Thymus (tissue), 14 donors: ENCODE measurements at places on chromosomes 11 and 22.

- no peak for DNase-seq
Measured at GRCh38 chr11:31816468-31817053, 5.4 kb upstream of the PAX6 start.

- DNase-seq = peak; percentile 73
Measured at GRCh38 chr11:45102810-45103621, 43.4 kb upstream of the PRDM11 start.

DNA sequence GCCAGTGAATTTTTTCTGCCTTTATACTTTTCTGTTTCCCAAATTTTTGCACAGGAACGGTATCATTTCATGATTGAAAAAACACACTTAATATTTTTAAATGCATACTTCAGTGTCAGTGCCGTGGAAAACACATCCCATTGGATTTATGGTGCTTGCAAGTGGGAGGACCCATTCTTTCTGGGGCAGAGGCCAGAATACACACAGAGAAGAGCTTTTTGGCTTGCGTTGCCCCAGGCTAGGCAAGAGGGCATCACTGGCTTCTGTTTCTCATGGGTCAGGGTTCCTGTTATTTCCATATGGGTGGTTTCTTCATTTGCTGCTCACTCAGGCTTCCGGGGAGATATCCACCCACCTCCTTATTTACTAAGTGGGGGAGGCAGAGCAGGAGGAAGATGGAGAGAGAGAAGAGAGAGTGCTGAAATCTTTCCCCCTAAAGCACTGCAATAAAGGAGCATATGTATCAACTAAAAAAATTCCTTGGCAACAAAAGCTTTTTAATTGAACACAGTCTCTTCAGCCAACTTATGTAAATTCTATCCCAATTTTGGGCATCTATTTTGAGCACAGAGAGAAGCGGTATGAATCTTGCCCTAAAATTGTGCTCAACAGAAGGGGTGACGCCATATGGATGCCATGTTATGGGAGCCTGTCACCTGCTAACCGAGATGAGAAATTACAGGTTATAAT, 66.0 kb upstream of the KIRREL3 start:
- no peak for DNase-seq

DNA sequence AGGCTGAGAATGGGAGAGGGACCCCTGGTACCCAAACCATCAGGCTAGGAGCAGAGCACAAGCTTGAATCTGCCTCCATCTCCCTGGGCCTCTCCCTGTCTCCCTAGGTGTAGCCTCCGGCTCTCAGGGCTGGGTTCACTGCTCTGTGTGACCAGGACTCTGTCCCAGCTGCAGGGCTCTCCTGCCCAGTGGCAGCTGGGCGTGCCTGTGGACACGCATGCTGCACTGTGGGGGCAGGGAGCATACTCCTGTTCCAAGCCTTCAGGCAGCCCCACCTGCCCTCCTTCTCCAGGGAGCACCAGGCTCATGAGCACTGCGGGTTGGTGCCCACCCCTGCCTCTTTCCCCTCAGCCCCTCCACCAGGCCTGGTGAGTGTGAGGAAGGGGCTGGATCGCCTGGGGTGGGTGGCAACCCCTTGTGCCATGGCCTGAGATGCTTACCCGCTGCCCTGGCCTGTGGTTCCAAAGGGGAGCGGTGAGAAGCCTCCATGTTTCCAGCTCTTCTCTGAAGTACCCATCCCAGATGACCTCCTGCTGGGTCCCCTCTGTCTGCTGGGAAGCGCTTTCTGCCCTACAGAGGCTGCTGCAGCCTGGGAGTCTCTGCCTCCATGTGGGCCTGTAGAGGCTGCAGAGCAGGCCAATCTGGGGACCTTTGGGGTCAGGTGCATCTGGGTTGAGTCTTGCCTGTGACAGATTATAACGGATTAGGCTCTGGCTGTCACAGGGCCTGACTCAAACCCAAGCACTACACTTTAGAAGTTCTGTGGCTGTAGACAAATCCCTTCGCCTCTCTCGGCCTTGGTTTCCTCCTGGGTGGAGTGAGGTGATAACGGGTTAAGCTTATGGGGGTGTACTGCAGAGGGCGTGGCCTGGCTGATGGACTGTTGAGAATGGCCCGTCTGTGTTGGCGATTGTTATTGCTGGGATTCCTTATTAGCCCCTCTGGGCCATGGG, 43.7 kb downstream of the WNT11 start:
- no peak for DNase-seq

DNA sequence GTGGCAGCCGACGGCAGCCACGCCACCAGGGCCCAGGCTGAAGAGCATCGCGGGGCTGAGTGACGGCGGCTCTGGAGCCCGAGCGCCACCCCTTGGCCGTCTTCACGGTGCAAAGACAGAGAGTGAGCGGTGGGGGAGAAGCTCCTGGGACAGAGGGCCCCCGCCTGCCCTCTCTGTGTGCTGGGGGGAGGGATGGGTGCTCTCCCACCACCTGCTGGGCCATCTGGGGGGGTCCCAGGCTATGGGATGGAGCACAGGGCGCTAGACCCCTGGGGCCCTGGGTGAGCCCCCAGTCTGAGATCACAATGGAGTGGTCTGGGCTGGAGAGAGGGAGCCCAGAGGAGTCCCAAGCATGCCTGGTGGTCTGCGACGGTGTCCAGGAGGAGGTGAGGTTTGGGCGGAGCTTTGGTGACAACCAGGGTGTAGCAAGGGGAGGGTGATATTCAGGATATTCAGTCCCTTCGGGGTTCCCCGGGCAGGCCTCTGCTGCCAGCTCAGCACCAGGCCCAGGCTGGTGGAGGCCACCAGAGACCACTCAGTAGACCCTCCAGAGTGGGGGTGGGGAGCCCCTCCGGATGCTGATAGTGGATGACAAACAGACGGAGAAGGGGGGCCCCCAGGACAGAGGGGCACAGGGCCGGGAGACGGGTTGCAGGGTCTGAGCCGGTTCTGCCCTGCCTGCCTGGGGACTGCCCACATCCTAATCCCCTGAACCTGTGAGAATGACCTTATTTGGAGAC, 78.1 kb upstream of the PRR5 start:
- DNase-seq = no peak

GRCh38 chr11:35927682-35928081, 16.2 kb upstream of the LDLRAD3 start:
- no peak for DNase-seq

DNA sequence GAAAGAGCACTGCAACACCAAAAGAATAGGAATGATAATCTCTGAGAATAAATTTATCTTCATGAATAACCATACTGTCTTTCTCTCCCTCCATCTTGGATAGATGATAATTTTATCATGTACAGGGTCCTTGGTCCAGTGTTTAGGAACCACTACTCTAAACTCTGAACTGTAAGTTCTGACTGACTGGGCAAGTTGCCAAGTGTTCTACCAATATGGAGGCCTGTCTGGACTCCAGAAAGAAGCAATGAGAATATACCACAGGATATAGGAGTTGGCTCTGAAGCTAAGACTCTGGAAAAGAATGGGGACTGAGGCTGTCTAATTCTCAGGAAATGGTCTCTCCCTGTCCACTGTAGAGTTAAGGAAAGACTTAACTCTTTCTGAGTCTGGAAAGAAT, 1.5 kb downstream of the FHIP1B start:
- no peak for DNase-seq

DNA sequence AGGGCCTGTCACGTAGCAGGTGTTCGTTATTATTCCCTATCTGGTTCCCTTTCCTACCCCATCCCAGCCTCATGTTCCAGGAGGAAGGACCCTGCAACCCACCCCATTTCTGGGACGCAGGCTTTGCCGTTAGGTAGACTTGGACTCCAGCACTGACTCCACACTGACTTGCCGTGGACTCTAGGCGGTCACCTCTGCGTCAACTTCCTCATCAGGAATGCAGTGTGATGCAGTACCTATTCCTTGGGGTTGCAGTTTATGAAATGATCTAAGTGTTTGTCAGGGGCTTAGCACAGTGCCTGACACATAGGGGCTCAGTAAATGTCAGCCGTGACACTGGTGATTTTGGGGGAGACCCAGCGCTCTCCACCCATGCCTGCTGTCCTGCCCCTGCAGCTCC, 16.8 kb downstream of the DGKZ start:
- no peak for DNase-seq

GRCh38 chr11:16968196-16968595, 46.0 kb downstream of the PLEKHA7 start:
- DNase-seq = no peak

DNA sequence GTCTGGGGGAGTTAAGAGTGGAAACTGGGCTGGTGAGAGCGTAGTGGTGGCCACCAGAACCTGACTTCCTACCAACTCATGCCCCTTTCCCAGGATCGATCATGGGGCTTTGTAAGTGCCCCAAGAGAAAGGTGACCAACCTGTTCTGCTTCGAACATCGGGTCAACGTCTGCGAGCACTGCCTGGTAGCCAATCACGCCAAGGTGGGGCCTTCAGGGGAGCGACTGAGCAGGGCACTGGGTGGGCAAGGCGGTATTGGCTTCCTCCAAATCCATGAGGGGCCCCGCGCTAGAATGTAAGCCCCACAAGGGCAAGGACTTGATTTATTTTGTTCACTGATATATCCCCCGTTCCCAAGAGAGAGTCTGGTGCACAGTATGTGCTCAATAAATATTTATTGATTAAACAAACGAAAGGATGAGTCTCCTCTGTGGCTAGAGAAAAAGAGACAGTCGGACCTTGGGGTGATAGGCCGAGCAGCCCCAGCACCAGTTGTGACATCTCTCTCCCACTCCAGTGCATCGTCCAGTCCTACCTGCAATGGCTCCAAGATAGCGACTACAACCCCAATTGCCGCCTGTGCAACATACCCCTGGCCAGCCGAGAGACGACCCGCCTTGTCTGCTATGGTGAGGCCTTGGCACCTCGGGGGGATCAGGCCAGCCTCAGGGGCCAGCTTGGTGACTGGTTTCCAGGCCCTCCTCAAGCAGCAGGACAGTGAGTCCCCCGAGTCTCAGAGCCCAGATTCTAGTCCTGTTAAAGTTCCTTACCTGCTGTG, 765 bp downstream of the ZFPL1 start:
- DNase-seq = no peak

DNA sequence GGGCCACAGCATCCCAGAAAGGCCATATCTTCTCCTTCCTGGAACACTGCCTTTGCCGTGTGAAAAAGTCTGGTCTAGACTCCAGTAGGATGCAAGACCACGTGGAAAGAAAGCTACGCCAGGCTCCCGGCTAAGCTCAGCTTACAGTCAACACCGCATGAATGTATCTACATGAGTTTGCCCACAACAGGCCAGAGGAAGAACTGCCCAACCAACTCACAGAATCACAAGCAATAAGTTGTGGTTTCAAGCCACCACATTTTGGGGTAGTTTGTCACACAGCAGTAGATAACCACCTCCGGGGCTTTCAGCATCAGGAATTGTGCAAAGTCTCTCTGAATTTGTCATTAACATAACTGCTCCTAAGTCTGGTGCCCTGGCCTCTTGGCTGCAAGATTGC, 27.3 kb downstream of the HSPA8 start:
- DNase-seq = no peak

DNA sequence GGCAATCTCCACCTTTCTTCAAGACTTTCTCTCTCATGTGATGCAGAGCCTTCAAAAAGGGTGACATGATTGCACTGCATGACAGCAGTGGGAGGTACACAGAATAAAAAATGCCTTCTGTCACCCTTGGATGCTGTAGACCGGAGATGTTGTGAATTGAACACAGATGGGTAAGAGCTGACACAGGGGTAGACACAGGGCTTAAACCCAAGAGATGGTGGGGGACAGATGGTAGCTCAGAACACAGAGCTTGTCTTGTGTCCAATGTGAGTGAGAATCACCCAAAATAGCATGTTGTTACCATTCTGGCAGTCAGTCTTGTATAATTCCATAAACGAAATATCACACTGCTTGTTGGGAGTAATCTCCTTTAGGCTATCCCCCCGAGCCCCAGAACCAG, 69.9 kb downstream of the JRKL start:
- no peak for DNase-seq

- peak; percentile 74 for DNase-seq
Measured at GRCh38 chr11:65927904-65928397, 8.7 kb downstream of the DRAP1 start.

DNA sequence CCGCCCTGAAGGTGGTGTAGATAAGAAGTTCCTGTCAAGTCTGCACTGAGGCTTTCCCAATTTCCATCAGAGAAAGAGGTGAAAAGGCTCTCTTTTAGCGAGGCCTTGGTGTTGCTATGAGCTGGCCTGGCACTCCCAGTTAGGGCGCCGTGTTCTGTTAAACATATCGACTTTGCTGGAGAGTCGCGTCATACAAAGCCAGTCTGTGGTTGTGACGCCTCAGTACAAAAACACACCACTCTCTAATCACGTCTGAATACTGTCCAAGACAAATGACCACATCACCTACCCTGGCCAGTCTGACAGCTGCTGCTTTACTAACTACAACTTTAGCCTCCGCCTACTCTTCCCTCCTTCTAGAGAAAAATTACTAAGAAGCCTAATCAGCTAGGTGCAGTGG, 8.0 kb upstream of the TOLLIP start:
- no peak for DNase-seq

DNA sequence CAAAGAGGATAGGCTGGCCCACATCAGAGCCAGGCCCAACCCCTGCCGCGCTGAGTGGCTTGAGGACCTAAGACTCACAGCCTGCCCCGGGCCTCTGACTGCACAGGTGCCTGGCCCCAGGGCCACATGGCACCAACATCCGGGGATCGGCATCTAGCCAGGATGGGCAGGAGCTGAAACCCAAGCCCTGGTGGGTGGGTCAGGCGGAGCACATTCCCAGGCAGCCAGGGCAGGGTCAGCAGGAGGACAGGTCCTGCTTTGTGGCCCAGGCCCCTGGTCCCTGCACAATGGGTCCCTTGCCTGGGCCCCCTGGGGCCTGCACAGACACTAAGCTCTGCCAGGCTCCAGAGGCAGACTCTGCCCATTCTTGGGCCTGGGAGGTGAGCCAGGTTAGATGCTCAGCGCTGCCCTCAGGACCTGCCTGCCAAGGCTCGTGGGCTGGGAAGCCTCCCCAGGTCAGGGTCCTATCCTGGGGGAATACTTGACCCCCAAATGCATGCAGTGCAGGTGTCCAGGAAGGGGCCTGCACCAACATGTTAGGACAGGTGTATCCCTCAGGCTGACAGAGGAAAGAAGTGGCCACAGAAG, 33.5 kb downstream of the ARVCF start:
- DNase-seq = no peak

- no peak for DNase-seq
Measured at GRCh38 chr11:46457659-46458424, 66.3 kb upstream of the CHRM4 start.

- no peak for DNase-seq
Measured at GRCh38 chr11:8293171-8293570, 29.5 kb upstream of the LMO1 start.

GRCh38 chr11:74493791-74494630, 487 bp upstream of the LIPT2 start:
- no peak for DNase-seq

DNA sequence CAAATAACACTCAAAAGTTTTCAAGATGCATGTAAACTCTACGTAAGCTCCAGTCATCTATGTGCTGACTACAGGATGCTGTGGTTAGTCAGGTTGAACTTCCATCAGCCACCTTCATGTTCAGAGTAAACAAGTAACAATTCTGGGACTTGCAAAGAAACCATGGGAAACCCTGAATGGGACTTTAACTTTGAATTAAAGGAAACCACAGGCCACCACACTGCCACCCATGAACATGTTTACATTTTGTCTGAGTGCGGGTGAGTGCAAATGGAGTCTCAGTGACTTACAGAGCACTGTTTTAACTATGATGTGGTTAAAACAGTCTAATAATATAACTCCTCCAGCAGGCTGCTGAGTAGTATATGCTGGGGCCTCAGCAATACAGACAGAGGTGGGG, 12.9 kb upstream of the SYTL2 start:
- peak; percentile 49 for DNase-seq

- no peak for DNase-seq
Measured at GRCh38 chr22:42880815-42881214, 23.7 kb upstream of the ARFGAP3 start.
